NCI-H187 (cell line): ENCODE measurements at places on chromosomes 3 and 15.

DNA sequence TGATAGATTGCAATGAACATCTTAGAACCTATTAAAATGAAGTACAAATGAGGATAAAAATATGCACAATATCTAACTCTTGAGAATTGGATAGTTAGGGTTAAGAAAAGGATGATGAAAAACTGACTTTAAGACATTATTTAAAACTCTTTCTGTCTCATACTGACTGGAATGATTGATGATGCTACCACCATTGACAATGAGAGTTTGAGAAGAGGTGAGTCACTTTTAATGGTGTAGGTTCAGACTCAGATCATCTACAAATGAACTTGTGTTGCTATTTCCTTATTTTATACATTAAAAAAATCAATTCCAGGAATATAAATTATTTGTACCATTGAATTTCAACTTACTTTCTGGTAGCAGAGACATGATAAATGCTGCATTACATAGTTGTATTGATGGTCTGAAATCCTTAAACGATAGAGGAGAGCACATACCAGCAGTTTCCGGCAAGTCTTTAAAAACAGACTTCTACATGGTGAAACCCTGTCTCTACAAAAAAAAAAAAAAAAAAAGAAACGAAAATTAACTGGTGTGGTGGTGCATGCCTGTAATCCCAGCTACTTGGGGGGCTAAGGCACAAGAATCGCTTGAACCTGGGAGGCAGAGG, 409.0 kb downstream of the OTOL1 start:
- no peak for DNase-seq

- no peak for DNase-seq
Observed at GRCh38 chr3:38994251-38994650, 57.5 kb downstream of the SCN11A start.

DNA sequence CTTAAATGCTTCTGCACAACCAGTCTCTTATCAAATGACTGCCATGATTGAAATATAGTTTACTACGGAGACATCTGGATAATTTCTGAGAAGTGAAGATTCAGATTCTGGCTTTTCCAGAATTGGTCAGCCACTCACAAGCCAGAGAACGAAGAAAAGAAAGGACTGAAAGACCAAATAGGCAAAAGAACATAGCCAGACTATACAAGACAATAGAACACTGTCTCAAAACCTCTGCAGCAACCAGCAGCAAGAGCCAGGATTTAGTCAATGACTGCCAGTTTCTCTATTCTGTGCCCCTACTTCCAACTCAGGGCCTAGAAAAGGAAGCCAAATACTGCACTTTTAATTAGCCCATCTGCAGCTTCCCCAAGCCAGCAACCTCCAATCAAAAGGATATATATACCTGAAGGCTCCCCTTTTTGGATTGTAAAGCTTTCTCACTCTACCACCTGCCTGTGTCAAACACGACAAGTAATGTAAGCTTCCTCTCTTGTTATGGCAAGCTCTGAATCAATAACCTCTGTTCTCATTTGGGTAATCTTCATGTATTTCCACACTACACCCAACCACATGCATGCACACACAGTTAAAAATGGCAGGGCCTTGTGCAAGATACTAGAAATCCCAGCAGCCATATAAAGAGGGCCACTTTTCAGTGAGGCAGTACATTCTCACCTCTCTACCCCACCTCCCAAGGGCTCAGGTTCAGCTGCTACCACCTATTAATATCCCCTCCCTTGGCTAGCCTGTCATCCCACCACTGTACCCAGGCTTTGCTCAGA, 97.1 kb downstream of the ERC2 start:
- no peak for DNase-seq

GRCh38 chr15:74454764-74455500, 6.0 kb downstream of the UBL7 start:
- DNase-seq, result no peak

DNA sequence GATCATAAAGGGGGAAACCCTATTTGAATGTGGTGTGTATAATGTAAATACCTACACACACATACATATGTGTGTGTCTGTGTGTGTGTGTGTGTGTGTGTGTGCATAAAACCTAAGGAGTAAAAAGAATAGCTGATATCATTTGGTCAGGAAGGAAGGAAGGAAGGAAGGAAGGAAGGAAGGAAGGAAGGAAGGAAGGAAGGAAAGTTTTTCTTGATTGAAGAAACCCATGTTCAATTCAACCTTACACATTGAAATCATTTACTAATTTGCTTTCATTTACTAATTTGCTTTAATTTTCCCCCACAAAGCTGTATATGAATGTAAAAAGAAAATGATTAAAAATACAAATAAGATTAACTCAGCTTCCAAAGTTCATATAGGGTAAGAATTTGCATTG, 386.6 kb downstream of the ROBO2 start:
- no peak for DNase-seq

- no peak for DNase-seq
Observed at GRCh38 chr15:60620708-60621107, 141.8 kb upstream of the ICE2 start.

DNA sequence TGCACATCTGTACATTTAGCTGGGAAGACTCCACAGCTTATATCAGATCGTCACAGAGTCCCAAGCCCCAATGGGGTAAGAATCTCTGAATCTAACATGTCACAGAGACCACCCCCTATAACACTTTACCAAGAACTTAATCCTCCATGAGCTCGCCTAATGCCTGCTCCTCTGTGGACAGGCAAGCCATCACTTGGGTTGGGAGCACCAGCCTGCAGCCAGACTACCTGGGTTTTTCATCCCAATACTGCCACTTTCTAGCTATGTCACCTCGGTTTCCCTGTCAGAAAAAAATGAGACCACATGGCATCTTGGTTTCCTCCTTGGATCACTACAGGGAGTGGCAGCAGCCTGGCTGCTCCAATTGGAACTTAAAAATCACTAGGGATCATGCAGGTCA, 277.9 kb upstream of the TLE3 start:
- DNase-seq, result no peak

- no peak for DNase-seq
Observed at GRCh38 chr3:124325248-124325647, 333.3 kb upstream of the ROPN1 start.

- no peak for DNase-seq
Observed at GRCh38 chr3:72957297-72957696, 39.3 kb upstream of the PPP4R2 start.

DNA sequence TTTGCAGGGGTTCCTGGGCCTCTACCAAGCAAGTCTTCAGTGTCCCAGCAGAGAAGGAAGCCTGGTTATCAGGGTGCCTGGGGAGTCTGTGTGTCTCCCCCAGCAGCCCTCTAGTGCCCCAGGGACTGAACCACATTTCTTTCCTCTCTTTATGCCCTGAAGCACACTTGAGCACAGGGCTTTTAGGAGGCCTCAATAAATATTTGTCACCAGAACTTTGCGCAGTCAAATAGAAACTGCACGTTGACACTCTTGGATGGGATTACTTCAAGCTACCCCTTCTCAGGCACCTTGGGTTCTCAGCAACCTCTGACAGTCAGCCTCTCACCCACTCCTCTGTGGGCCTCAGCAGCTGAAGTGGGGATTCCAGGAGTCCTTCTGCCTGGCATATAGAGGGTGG, 226.6 kb upstream of the HES1 start:
- DNase-seq, result no peak

- no peak for DNase-seq
Observed at GRCh38 chr3:194622621-194623340, 10.4 kb downstream of the TMEM44 start.

GRCh38 chr3:142934128-142934886, 29.2 kb downstream of the PAQR9 start:
- DNase-seq, result no peak

GRCh38 chr3:180036092-180036670, 556 bp downstream of the PEX5L start:
- DNase-seq, result no peak

DNA sequence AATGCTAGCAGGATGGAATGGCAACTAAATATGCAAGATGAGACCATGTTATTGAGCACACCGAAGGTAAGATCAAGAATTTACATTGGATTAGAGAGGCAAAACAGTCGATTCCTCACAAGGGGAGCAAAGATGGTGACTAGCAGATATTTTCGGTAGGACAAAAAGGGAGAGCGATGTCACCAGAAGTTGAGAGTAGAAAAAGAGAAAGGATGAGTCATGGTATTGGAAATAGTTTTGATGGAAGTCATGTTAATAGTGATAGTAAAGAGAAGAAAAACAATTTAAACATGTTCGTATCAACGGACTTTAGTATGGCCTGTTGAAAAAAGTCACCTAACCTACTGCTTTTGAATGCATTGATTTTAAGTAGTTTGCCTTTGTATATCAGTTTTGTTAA, 55.0 kb downstream of the UBE2E2 start:
- DNase-seq, result no peak

DNA sequence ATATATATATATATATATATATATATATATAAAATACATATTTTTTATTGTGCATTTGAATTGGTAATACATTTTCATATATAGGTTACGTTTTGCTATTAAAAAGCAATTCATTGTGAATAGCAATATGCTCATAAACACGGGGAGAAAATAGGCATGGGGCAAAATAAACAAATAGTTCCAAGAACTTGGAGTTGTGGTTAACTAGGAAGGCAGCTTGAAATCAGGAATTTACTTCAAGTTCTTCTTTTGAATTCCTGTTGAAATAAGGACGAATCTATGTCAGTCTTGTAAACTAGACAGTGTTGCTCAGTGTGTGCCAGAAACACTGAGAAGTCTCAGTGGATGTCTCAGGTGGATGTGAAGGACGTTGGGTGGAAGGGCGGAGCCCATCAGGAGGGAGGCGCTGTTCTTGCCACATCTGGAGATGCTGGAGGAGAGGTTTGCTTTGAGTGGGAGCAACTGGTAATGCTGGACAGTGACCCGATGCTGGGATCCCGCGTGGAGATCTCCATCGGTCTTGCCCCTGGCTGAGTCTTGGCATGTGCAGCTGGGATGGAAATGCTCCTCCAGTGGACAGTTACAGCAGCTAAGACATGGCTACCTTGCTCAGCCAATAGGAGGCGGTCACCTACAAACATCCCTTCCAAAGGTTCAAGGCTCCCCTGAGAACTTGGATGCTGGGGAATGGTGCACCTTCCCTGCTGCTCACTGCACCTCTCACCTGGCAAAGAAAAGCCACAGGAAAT, 2.5 kb downstream of the IL16 start:
- DNase-seq, result no peak

DNA sequence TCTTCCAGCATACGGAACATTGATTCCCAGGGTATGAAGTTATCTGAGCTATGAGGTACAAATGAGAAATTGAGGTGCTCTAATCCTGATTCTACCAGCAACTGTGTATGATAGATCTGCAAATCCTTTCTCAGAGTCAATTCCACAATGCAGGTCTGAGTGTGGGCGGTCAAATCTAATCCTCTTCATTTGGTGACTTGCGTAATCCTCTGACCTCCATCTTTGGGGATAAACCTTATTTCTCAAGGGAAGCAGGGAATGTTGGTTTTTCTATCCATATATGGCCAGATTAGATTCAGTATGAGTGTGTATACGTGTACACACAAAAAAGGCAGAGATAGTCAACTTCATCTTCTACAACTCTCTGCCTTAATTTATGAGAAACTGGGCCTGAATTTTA, 348.4 kb upstream of the IL12A start:
- DNase-seq, result no peak

GRCh38 chr3:64444490-64445108, 219.3 kb upstream of the PRICKLE2 start:
- DNase-seq, result no peak

DNA sequence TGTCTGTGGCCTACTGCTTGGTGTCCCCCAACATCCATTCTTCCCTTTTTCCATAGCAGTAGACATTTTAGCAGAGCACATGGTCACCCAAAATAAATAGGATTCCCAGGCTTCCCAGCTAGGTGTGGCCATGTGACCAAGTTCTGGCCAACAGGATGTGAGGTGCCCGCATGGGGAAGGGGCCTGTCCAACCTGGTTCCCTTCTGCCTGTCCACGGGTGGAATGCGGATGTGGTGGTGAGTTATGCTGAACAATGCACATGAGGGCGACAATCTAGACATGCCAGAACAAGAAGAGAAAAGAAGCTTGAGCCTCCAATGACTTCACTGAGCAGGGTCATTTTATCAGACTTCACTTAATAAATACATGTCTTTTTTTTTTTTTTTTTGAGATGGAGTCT, 77.6 kb upstream of the DLG1 start:
- DNase-seq, result no peak

DNA sequence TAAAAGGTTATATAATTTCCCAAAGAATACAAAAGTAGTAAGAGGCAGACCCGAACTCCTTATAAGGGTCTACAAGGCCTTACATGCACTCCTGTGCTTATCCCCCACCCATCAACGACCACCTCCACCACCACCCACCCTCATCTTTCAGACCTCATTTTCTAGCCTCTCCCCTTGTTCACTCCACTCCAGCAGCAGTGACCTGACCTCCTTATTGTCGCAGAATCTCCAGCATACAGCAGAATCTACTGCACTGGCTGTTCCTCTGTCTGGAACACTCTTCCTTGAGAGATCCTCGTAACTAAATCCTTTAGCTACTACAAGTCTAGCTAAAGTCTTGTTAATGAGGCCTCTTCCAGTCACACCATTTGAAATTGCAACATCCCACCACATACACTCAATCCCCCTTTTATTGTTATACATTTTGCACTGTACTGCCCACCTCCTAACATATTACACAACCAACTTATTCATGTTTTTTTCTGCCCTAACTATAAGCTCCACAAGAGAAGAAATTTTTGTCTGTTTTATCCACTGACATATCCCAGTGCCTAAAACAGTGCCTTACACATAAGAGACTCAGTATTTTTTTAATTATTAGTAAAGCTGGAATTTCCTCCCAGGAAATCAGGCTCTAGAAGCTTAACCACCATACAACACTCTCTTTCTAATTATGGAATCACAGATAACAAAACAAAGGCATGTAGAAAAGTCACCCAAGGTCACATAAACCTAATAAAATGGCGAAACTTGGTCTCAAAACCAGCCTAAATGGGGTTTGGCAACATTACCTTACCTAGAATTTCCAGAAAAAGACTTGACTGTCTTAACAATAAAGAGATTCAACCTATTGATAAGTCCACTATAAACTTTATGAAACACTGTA, 40.2 kb downstream of the ZNF148 start:
- no peak for DNase-seq

- DNase-seq, result no peak
Observed at GRCh38 chr3:32438596-32439344, 47.1 kb downstream of the CMTM7 start.

DNA sequence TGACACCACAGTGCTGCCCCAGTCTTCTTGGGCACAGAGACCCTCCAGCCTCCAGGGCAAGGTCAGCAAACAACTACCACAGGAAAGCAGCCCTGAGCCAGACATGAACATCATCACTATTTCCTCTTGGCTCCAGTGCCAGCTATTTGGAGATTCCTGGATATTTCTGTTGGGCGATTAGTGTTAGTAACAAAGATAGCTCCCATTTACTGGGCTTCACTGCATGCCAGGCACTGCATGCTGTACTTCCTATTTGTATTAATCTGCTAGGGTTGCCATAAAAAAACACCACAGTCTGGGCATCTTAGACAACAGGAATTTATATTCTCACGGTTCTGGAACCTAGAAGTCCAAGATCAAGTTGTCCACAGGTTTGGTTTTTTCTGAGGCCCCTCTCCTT, 255.1 kb upstream of the STT3B start:
- DNase-seq, result no peak
